ENCODE measurements at places on chromosomes 2 and 18. TPM values are rescaled to one million over a fixed set of nuclear protein-coding genes. Genes with fewer than 3 reads are reported as not detected.

DNA sequence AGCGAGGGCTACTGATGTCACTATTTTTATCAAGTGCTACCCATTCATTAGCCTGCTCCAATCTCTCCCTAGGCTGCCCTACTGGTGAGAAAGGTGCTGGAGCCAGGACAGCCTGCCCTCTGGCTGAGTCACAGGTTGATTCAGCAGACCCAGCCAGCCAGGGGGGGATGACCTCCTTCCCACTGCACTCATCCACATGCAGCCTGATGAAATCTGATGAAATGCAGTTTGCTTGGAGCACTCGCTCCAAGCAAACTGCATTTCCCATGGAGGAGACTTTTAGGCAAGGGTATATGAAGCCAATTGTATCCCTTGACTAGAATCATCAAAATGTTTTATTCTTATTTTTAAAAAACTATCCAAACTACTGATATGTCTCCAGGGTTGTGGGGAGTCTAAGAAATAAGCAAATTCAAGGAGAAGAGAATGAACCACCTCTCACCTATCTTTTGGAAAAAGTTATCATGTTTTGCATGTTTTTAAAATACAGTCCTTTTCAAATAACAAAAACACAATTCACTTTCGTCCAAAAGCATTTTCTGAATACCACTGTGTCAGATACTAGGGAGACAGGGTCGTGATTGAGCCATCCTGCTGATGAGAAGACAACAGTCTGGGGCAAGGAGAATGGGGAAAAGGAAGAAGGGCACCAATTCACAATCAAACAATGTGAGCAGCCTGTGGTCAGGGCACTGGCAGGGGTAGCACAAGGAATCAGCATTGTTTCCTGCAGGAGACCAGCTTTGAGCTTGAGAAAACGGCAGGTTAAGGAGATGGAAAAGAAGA lies 128.3 kb downstream of the AFF3 start:
- no peak overlapping the region for H3K4me3 ChIP-seq
- no peaks in the 10 kb centered on the region for H3K36me3 ChIP-seq
- no peak overlapping the region for H3K27ac ChIP-seq
- no peaks in the 10 kb centered on the region for H3K27me3 ChIP-seq

DNA sequence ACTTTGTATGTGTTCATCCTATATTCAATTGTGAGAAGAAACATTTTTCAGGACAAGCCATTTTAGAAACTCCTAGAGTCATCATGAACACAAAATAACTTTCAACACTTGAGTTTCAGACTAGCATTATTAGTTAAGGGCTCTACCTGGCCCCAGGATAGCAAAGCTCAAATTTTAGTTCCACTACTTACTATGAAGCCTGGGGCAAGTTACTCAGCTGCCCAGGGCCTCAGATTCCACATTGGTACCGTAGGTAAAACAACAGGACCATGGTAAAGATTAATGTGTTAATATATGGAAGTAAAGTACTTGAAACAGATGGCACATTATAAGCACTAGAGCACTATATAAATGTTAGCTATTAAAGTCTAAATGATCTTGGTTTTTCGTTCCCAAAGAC lies 19.4 kb downstream of the MPPE1 start:
- H3K36me3 ChIP-seq = peaks cover 31% of the 10 kb centered on the region
- H3K4me1 ChIP-seq = no peaks in the 10 kb centered on the region
- no peaks in the 10 kb centered on the region for H3K27me3 ChIP-seq
- no peak for DNase-seq
- H3K4me3 ChIP-seq = no peak overlapping the region

DNA sequence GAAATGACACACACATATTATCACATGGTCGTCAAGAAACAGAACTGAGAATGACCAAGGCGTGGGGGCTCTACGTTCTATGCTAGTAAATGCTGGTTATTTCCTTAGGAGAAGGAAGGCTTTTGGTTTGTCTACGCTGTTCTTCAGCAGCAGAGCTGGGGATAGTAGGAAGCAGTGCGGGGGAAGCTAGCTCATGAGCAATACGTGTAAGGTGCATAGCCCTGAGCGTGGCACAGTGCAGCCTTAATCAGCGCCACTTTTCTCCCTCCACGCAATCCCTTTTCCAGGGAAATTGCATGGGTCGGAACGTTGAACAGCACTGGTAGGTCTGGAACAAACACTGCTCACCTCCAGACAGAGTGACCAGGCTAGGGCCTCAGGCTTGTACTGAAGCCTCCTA lies 199.6 kb upstream of the FBXO11 start:
- no peaks in the 10 kb centered on the region for H3K36me3 ChIP-seq
- no peaks in the 10 kb centered on the region for H3K27me3 ChIP-seq
- no peak for DNase-seq
- no peak overlapping the region for H3K4me3 ChIP-seq

GRCh38 chr2:98568161-98568956 lies 40.0 kb downstream of the COA5 start:
- no peaks in the 10 kb centered on the region for H3K27me3 ChIP-seq
- no peak overlapping the region for H3K4me3 ChIP-seq
- H3K27ac ChIP-seq = no peak overlapping the region

DNA sequence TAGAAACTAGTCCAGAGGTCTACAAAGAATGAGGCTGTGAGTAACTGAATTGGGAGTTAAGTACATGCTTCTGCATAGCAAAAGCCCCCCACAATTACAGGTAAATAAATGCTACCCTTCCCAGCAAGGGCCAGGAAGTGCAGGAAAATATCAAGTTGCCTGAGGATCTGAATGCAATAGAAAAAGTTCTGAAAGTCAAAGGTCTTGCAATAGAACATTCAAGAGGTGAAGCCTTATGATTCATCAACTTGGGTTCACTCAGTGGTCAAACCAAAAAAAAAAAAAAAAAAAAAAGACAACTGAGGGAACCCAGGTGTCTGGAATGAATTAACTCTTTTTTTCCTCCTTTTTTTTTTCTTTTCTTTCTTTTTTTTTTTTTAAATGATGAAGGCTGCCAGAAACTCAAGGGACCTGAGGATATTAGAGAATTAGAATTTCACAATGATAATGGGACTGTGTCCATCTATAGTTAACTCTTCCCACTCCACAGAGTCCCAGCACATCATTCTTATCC lies 42.9 kb upstream of the RFX8 start:
- no peak overlapping the region for H3K4me3 ChIP-seq
- DNase-seq = no peak
- H3K4me1 ChIP-seq = peaks cover 27% of the 10 kb centered on the region

DNA sequence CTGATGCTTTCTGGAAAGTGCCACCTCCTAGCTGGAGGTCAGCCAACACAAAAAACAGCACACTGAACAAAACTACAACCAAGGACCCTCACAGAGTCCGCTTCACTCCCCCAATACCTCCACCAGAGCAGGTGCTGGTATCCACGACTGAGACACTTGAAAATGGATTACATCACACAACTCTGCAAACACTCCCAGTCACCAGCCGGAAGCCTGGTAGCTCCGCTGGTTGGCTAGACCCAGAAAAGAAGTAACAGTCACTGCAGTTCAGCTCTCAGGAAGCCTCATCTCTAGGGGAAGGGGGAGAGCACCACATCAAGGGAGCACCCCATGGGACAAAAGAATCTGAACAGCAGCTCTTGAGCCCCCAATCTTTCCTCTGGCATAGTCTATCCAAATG lies 175.4 kb downstream of the LCLAT1 start:
- no peak overlapping the region for H3K4me3 ChIP-seq
- no peak overlapping the region for H3K27ac ChIP-seq
- no peak for DNase-seq
- no peaks in the 10 kb centered on the region for H3K36me3 ChIP-seq

DNA sequence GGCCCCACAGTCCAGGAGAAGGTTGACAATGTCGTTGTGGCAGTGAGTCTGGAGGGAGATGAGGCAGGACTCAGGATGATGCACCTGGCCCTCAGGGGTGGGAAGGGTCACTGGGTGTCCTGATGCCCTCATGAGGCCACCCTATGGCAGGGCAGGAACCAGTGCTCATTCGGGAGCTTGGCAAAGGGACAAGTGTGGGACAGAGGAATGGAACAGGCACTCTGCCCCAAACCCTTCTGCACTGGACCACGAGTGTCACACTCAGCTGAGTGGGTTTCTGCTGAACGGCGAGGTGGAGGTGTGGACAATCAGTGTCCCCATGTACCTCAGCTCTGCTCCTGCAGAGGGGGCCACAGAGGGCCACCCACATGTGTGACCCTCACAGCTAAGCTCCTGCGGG lies 32.0 kb downstream of the ANKMY1 start:
- no peak for DNase-seq
- peaks cover 14% of the 10 kb centered on the region for H3K36me3 ChIP-seq
- no peak overlapping the region for H3K4me3 ChIP-seq
- no peak overlapping the region for H3K27ac ChIP-seq

GRCh38 chr2:230866756-230867523 lies 2.2 kb downstream of the ITM2C start:
- no peak overlapping the region for H3K4me3 ChIP-seq
- H3K27me3 ChIP-seq = no peaks in the 10 kb centered on the region
- no peaks in the 10 kb centered on the region for H3K36me3 ChIP-seq
- no peak for DNase-seq
- H3K27ac ChIP-seq = no peak overlapping the region
- H3K4me1 ChIP-seq = no peaks in the 10 kb centered on the region

- H3K27ac ChIP-seq = peak overlapping the region; percentile 83
- no peaks in the 10 kb centered on the region for H3K36me3 ChIP-seq
- H3K27me3 ChIP-seq = no peaks in the 10 kb centered on the region
- peak; percentile 71 for DNase-seq
- peak overlapping the region; percentile 12 for H3K4me3 ChIP-seq
These were observed 50.2 kb downstream of the TGOLN2 start for GRCh38 chr2:85277416-85278158.

GRCh38 chr2:168997794-168998193 lies 33.3 kb downstream of the ABCB11 start:
- H3K27ac ChIP-seq = no peak overlapping the region
- H3K27me3 ChIP-seq = no peaks in the 10 kb centered on the region
- H3K4me3 ChIP-seq = no peak overlapping the region
- no peak for DNase-seq

DNA sequence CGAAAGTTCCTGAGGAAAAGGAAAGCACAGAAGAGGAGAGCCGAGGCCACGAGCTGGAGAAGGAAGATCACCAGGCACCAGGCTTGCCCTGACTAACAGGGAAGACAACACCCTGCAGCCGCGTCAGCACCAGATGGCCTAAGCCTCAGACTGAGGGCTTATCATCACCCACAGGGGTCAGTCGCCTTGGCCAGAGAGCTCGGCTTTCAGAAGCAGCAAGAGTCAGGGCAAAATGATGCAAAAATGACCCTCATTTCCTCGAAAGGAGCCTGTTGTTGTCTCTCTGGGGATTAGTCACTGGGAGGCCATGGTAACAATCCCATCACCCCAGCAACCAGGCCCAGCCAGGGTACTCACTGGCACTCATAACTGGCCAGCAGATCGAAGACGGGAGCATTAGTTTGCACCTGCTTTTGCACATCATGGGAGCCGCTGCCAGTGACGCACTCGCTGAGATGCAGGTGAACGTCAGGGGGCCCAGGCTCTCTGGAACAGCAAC lies 42.7 kb upstream of the ZFP36L2 start:
- DNase-seq = peak; percentile 94
- peak overlapping the region; percentile 71 for H3K27ac ChIP-seq
- H3K27me3 ChIP-seq = no peaks in the 10 kb centered on the region

GRCh38 chr2:206611736-206612135 lies 30.6 kb upstream of the FAM237A start:
- H3K36me3 ChIP-seq = no peaks in the 10 kb centered on the region
- no peaks in the 10 kb centered on the region for H3K4me1 ChIP-seq
- no peak overlapping the region for H3K27ac ChIP-seq
- DNase-seq = no peak
- no peaks in the 10 kb centered on the region for H3K27me3 ChIP-seq

DNA sequence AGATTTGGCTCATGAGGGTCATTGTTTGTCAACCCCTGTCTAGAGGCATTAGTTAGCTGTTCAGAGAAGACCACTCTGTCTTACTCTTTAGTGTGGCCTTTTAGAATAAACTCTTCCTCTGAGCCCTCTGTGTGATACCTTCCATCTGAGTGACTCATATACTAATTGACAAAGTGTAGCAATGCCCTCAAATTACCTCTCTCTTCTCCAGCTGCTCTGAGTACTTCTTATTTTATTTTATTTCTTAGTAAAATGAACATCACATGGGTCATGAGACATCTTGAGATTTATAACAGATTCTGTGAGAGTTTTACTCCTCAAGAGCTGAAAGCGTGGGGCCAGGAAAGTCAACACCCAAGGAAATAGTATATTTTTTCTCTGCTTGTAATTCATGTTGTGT lies 67.4 kb downstream of the KCTD18 start:
- H3K4me1 ChIP-seq = no peaks in the 10 kb centered on the region
- DNase-seq = no peak
- H3K4me3 ChIP-seq = no peak overlapping the region
- no peak overlapping the region for H3K27ac ChIP-seq
- H3K36me3 ChIP-seq = peaks cover 2% of the 10 kb centered on the region

GRCh38 chr2:1528273-1529064 lies 115.2 kb downstream of the TPO start:
- no peaks in the 10 kb centered on the region for H3K27me3 ChIP-seq
- no peak overlapping the region for H3K4me3 ChIP-seq
- no peaks in the 10 kb centered on the region for H3K36me3 ChIP-seq
- H3K4me1 ChIP-seq = no peaks in the 10 kb centered on the region

- H3K36me3 ChIP-seq = no peaks in the 10 kb centered on the region
- no peak overlapping the region for H3K4me3 ChIP-seq
- no peaks in the 10 kb centered on the region for H3K27me3 ChIP-seq
- H3K4me1 ChIP-seq = peaks cover 9% of the 10 kb centered on the region
- H3K27ac ChIP-seq = peak overlapping the region; percentile 51
- DNase-seq = no peak
These were observed 15.7 kb upstream of the MAT2A start for GRCh38 chr2:85523062-85523902.

- H3K27me3 ChIP-seq = no peaks in the 10 kb centered on the region
- no peak overlapping the region for H3K27ac ChIP-seq
- H3K4me1 ChIP-seq = peaks cover 16% of the 10 kb centered on the region
- DNase-seq = no peak
- H3K4me3 ChIP-seq = no peak overlapping the region
- H3K36me3 ChIP-seq = no peaks in the 10 kb centered on the region
These were observed 103.5 kb upstream of the PPP1CB start for GRCh38 chr2:28648147-28648546.

DNA sequence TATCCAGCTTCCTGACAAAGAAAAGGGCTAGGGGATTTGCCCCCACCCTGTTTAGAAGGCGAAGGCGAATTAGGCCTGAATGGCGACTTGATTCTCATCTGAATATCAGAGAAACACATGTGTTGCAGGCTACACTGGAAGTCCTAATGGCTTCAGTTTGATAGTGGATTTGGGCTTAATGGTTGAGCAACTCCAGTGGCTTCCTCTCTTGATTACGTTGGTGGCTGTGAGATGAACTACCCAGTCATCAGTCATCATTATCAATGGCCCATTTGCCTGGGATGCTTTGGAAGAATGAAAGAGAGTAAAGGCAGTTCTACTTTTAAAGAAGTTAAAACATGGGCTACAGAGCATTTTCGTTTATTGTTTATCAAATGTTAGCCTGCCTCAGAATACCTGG lies 60.9 kb upstream of the IL1R1 start:
- peak overlapping the region; percentile 80 for H3K27ac ChIP-seq
- DNase-seq = no peak
- H3K4me1 ChIP-seq = peaks cover 15% of the 10 kb centered on the region
- H3K27me3 ChIP-seq = no peaks in the 10 kb centered on the region
- no peaks in the 10 kb centered on the region for H3K36me3 ChIP-seq

VSNL1 gene
- 22.5 TPM for total RNA-seq

NPPC gene
- total RNA-seq = 2.7 TPM

SMAD7 gene
- total RNA-seq = 16.3 TPM

PLCD4 gene
- total RNA-seq = 0.67 TPM

SERPINB11 gene
- not detected for total RNA-seq

MC5R gene
- total RNA-seq = not detected

ANKRD30BL gene
- not detected for total RNA-seq

IL36G gene
- not detected for total RNA-seq

RPL31 gene
- total RNA-seq = 838 TPM

GRHL1 gene
- total RNA-seq = 2.1 TPM

POTEI gene
- not detected for total RNA-seq

SPDYA gene
- total RNA-seq = not detected

SLC11A1 gene
- total RNA-seq = 3.4 TPM

VWC2L gene
- total RNA-seq = not detected

TMEM150A gene
- 11.5 TPM for total RNA-seq
